HS-5 (cell line): ENCODE measurements at places on chromosomes 3 and 15.
A peak's percentile ranks its signal among the peaks of the same experiment; 100 is the strongest.

DNA sequence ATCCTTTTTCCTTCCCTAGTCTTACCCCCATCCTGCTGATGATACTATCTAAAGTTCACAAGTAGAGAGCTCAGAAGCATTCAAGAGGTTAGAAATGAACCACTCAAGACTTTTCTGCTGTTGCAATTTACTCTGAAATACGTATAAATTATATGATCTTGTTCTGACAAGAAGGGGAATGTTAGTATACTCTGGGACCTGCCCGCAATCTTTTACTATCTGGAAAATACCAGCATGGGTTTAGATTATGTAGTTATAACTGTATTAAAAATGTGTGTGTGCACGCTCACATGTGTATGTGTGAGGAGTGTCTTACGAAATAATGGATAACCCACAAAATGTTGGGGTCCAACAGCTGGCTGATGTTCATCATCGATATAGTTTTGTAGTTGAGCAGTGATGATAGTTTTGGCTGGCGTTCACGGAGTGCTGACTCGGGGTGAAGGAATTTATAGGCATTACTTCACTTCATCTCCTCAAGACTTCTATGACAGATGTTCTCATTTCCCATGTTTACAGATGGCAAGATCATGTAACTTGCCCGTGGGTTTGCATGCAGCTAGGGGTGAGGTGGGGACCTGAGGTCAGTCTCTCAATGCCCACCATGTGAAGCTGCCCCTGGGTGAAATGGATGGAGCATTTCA is 297.5 kb upstream of the LYSMD4 start:
- DNase-seq = peak; percentile 74

- DNase-seq = no peak
These were observed 1.3 kb upstream of the SPTSSB start for GRCh38 chr3:161372321-161373260.

DNA sequence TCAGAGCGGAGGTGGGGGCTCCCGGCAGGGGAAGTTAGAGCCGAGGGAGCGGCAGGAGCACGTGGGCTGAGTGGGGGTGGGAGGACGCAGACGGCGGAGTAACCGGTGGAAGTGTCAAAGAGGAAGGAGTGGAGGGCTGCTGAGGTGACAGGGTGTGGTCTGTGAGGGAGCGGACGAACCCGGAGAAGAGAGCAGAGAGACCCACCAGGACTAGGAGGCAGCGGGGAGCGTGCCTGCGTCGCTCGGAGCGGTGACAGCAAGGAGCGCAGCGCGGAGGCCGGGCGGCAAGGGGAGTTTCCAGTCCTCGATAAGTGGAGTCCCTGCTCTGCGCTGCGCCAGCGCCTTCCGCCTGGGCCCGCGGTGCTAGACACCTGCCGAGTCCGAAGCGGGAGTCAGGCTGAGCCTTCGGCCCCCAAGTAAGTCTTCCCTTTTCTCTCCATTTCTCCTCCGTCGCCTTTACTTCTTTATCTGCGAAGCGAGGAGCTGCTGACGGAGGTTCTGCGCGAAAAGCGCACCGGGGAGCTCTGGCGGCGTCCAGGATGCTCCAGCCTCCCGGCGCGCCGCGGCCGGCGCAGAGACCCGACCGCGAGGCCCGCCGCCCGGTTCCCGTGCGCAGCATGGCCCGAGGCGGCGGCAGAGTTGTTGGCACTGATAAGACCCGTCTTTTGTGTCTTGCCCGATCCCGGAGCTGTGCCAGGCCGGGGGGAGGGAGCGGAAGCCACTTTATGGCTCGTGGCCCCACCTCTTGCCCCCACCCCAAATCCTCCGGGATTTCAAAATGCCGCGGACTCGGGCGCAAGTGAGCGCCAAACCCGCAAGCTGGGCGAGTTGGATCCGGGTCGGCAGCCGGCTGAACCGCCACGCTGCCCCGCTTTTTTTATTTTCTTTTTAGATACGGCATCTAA is 533.0 kb upstream of the SEMA6D start:
- DNase-seq = peak; percentile 20

DNA sequence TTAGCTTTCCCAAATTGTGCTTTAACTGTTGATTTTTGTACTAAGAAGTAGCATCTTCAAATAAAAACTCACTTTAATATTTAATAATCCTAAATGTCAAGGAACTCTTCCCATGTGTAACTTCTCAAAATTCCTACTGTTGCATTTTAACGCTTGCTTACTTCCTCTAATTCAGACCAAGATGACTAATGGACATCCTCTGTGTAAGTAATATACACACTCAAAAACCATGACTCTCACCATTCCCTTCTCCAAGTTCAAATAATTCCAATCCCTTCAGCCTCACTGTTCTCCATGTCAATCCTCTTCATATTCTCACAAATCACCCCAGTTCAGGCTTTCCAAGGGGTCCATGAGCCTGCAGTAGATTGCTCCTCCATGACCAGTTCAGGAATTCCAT is 13.0 kb downstream of the MRPL46 start:
- DNase-seq = no peak

DNA sequence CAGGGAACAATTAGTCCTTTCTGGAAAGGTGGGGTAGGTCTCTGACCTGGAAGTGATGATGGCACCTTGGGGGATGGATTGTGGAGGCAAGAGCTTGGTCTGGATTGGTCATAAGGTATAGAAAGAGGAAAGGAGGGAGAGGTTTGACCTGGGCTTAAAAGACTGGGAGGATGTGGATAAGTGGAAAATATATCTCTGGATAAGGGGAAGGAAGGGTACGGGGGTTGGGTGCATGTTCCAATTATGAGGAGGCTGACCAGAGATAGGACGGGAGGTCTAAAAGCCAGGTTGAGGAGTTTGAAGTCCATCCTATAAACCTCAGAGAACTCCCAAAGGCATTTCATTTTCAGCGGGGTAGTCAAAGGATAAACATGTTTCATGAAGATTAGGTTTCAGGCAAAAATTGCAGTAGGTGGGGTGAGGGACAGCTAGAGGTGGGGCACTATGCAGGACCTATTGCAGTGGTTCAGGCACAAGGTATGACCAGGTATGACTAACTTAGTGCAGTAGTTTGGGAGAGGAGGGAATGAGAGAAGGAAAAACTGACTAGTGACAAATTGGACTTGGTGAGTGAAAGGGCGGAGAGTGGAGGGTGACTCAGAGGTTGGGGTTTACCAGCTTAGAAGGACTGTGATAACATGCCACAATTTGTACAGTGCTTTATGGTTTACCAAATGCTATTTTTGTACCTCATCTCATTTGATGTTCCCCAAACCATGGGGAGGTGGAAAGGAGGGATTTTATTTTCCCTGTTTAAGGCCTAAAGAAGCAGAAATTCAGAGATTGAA is 10.7 kb downstream of the PDE8A start:
- DNase-seq = peak; percentile 36

DNA sequence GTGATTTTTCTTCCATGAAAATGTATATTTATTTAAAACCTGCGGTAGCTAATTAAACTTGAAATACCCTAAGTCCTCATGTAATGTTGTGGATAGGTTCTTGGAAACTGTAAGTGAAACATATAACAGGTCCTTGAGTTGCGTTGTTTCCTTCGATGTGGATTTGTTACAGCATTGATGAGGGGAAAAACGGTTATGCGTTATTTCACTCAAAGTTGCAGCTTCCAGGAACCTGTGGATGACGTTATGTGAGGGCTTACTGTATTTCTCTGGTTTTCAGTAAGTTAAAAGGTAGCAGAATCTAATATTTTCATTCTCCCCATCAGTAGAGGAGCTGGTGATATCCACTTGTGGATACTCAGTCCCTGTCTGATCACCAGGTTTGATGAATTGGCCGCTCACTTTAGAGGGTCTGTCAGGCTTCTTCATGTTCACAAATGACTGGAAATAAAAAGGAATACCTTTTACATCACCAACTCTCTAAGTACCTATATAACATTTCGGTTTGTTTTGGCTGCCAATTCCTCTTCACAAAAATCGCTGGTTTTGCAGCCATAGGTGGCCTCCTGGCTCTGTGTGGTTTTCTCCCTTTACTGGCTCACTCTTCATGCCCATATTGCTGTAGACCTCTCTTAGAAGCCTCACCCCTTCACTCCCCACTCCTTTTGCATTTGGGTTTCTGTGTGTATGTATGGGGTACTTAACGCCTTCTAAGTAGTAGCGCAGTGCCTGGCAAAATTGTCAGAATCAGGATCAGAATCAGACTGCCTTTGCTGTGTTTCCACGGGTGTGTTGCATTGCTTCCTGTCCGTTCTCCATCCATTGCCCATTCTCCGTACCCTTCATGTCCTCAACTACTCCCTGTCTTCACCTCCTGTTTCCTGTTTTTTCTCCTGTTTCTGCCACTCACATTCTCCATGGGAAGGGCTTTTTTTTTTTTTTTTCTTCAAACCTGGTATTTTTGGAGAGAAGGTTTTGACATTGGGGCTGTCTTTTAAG is 112.6 kb downstream of the FNDC3B start:
- DNase-seq = no peak

GRCh38 chr3:141405591-141405990 is 37.3 kb downstream of the ZBTB38 start:
- no peak for DNase-seq

DNA sequence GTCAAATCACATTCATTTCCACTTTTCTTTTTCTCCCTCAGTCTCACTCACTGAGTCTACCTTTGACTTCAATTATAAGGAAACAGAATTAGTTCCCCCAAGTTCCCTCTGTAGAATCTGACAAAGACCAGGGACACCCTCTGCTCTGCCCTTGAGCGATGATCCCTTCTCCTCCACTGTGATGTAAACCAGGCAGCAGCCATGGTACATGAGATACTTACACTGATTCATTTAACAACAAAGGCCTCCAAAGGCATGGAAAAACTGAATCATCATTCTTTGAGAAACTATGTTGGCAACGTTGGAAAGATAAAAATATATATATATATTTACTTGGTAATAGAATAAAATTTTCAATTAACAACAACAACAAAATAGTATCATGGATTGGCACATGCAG is 84.1 kb downstream of the P3H2 start:
- no peak for DNase-seq

- DNase-seq = no peak
These were observed 62.2 kb downstream of the ATP10A start for GRCh38 chr15:25800761-25801515.

GRCh38 chr3:158152186-158152585 is 42.3 kb downstream of the RSRC1 start:
- DNase-seq = peak; percentile 10

- DNase-seq = peak; percentile 82
These were observed 976 bp downstream of the DIS3L start for GRCh38 chr15:66294157-66294931.

- no peak for DNase-seq
These were observed 447.8 kb upstream of the THBS1 start for GRCh38 chr15:39132954-39133600.

GRCh38 chr3:195916991-195917390 is 8.6 kb upstream of the TNK2 start:
- DNase-seq = no peak

DNA sequence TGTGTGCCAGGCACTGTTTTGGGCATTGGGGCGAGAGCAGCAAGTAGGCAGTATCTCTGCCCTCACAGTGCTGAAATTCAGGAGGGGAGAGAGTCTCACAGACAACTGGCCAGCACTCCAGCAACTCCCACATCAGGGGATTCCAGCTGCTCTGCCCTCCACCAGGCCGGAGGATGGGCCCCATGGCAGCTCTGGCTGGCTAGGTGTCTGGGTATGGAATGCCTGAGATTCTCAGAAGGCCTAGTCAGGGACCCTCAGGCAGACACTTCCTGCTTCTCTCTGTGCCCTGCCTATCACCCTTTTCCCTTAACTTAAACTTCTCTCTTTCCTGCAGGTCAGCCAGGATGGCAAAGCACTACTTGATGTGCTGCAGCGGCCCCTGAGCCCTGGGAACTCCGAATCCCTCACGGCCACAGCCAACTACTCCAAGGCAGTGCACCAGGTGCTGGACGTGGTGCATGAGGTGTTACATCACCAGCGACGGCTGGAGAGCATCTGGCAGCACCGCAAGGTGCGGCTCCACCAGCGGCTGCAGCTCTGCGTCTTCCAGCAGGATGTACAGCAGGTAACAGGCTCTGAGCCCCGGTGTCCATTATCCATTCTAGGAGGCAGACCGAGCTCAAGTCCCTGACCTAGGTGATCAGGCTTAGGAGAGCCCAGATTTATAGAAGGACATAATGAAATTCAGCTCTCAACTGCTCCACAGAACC is 342.2 kb upstream of the ROPN1 start:
- no peak for DNase-seq

DNA sequence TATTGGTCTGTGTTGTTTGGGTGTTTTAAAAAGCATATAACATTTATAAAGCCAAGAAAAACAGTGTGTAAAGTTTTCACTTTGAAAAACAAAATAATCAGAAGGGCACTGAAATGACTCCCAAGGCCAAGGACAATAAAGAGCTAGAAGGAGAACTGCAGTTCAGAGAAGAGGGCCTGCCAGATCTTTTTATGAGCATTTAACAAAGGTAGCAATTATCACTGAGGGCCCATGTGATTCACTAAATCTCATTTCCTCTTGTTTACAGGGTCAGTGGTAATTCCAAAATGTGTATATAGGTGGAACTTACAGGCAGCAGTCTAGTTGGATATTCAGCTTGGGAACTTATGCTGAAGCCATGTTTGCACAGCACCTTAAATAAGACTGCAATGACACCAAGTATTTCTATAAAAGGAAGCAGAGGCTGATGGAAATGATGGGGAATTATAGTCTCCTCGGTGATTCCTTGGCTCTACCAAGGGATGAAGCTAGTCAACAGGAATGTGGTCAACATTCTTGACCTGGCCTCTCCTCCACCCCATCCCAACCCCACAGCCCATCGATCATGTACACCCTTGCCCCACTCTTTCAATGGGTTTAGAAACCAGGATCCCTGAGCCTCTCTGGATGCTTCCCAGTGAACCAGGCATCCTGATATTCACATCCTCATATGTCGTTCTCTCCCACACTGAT is 54.4 kb upstream of the THUMPD3 start:
- DNase-seq = no peak

- DNase-seq = peak; percentile 56
These were observed 32.5 kb downstream of the ARNT2 start for GRCh38 chr15:80436511-80437307.

DNA sequence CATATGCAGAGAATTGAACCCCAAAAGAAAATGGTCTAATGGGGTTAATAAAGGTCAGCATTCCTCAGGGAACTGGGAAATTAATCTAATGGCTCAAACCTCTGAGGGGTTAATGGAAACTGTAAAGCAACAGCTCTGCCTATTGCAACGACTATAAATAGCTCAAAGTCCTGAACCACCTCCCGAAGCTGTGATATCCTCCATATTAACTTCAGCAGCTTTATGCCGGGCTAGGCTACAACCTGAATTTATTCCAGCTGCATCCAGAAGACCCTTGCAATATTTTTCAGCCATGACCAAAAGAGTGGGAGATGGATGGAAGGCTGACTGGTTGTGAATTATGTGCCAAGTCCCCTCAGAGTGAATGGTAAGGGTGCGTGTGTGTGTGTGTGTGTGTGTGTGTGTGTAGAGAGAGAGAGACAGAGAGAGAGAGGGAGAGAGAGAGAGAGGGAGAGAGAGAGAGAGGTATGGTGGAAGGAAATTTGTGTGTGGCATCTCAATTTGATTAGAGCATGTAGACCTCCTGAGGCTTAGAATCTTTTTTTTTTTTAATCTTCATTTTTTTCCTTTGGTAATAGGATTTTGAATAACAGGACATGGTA is 109.9 kb downstream of the PDCD6IP start:
- DNase-seq = no peak

DNA sequence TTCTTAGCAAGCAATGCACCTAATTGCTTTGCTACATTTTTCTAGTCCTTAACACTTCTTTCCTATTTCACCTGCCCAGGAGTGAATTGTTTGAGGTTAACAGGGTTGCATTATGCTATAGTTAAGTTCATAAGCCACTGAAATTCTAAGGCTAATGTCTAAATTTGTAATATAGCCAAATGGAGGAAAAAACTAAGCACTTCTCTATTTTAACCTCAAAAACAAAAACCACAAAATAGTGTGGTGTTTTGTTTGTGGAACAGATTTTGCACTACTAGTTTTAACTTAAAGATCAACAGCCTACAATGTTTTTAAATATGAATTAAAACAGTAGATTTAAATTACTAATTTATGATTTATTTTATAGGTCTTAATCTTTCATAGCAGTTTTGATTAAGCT is 5.5 kb downstream of the ATOSA start:
- DNase-seq = no peak
